Ecto neural progenitor cell (in vitro differentiated cells): ENCODE measurements at places on chromosomes 13 and 19.

- no peak for DNase-seq
These were observed 485.3 kb downstream of the SLITRK6 start for GRCh38 chr13:85313761-85314503.

DNA sequence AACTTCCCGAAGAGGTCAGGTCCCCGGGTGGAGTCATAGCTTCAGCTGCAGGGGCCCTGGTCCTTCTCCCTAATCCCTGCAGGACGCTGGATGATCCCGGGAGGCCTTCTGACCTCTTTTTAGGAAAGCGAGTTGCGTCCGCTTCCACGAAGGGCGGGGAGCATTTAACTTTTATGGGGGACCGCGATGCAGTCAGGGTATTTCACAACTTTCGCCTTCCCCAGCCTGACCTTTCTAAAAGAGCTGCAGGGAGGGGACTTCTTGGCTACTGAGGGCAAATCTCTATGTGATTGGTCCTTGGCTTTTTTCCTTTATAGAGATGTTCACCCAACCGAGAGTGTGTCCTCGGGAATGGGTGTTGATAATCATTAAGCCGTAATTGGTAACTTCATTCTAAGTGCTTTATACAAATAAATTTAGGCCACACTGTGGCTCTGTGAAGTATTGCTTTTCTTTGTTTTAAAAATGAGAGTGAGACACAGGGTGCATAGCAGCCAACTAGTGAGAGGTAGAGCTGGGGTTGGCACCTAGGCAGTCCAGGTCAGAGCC is 778 bp downstream of the ZNF230 start:
- DNase-seq = peak; percentile 58

- no peak for DNase-seq
These were observed 1339.4 kb downstream of the EFNB2 start for GRCh38 chr13:105196052-105196451.

- peak; percentile 95 for DNase-seq
These were observed 350 bp upstream of the USP12 start for GRCh38 chr13:27171827-27172494.

- no peak for DNase-seq
These were observed 15.1 kb downstream of the TICAM1 start for GRCh38 chr19:4816202-4816949.

DNA sequence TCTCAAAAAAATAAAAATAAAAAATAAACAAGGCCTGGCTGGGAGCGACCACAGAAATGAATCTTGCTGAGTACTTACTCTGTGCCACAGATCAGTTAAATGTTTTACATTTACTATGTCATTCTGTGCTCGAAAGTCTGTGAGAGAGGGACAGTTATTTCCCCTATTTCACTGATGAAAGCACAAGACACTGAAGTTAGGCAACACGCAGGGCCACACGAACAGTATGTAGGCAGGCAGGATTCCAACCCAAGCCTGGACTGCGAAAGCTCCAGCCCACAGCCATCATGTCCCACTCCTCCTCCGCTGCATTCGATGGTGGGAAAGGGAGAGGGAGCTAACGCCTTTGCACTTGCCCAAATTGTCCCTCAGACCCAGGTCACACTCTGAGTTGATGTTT is 34.2 kb downstream of the RUBCNL start:
- no peak for DNase-seq

DNA sequence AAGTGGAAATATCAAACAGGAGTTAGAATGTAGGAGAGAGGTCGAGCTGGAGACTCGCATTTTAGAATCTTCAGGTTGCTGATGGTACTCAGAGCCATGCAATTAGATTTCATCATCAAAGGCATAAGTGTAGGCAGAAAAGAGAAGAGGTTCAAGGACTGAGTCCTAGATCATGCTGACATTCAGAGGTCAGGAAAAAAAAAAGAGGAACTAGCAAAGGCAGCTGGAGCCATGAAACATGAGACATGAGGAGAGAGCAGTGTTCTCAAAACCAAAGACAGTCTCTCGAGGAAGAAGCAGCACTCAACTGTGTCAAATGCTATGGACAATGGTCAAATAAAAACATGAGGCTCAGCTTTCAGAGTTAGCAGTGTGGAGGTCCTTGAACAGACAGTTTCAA is 12.4 kb upstream of the TPP2 start:
- no peak for DNase-seq

GRCh38 chr13:40024967-40025714 is 369.7 kb downstream of the COG6 start:
- DNase-seq = no peak

DNA sequence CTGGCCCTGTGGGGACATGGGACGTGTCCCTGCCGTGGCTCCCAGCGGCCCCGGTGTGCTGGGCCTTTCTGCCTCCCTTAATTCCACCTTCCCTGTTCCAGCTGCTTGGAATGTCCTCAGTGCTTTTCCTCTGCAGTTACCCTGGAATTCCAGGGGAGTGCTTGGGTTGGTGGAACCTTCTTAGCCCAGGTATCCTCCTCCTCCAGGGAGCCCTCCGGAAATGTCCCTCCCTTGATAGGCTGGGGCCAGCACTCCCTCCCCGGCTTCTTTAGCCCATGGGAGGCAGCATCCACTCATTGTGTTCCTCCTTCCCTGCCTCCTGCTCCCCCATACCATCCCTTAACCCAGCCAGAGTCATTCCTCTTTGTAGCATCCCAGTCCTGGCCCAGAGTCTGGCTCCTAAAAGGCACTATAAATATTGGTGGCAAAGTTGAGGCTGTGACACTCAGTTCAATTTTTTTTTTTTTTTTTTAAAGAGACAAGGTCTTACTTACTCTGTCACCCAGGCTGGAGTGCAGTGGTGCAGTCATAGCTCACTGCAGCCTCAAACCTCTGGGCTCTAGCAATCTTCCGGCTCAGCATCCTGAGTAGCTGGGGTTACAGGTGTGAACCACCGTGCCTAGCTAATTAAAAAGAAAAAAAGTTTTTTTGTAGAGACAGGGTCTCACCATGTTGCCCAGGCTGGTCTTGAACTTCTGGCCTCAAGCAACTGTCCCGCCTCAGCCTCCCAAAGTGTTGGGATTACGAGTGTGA is 13.7 kb upstream of the SLC7A10 start:
- DNase-seq = no peak

DNA sequence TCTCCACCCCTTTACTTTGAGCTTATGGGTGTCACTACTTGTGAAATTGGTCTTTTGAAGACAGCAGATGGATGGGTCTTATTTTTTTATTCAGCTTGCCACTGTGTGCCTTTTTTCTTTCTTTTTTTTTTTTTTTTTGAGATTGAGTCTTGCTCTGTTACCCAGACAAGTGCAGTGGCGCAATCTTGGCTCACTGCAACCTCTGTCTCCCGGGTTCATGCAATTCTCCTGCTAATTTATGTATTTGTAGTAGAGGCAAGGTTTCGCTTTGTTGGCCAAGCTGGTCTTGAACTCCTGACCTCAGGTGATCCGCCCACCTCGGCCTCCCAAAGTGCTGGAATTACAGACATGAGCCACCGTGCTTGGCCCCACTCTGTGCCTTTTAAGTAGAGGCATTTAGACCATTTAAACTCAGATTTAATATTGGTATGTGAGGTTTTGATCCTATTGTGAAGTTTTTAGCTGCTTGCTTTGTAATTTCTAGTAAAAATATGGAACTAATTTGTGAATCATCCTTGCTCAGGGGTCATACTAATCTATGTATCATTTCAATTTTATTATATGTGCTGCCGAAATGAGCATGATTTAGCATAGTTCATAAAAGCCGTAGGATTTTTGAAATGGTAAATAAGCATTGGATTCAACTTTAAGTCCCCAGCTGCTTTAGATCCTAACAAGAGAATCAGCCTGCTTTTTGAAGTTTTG is 584.5 kb downstream of the SLITRK1 start:
- DNase-seq = no peak

GRCh38 chr13:28637714-28638355 is 21.1 kb upstream of the POMP start:
- DNase-seq = no peak

GRCh38 chr13:97435323-97435722 is 1.4 kb downstream of the RAP2A start:
- DNase-seq = no peak

GRCh38 chr13:73720216-73720840 is 413.9 kb downstream of the KLF12 start:
- no peak for DNase-seq

DNA sequence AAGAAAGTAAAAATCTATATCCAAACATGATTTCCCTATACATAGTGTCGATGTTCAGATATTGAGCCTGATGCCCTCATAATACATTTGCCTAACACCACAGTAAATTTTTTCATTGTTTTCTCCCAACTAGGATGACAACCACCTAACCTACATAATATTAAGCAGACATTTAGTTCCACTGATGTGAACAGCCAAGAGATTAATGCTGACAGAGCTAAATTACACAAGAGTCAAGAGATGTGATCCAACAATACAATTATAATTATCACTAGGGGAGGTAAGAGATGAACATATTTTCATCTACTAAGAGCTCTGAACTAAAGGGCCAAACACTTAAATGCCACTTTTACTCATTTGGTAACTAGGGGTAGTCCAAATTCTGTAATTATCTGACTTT is 145.9 kb downstream of the DACH1 start:
- no peak for DNase-seq

- no peak for DNase-seq
These were observed 13.5 kb downstream of the ARL11 start for GRCh38 chr13:49641801-49642291.

GRCh38 chr13:36764536-36764935 is 54.5 kb upstream of the RFXAP start:
- DNase-seq = no peak

DNA sequence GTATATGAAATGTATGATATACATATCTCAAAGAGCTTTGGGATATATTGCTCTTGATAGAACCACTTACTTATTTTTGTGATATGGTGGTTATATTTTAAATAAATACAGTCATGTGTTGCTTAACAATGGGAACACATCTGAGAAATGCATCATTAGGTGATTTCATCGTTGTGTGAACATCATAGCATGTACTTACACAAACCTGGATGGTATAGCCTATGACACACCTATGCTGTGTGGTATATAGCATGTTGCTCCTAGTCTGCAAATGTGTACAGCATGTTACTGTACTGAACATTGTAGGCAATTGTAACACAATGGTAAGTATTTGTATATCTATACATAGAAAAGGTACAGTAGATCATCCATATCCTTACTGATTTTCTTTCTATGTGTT is 7.7 kb downstream of the RB1 start:
- DNase-seq = no peak

GRCh38 chr13:65378943-65379519 is 1851.1 kb downstream of the PCDH9 start:
- no peak for DNase-seq

DNA sequence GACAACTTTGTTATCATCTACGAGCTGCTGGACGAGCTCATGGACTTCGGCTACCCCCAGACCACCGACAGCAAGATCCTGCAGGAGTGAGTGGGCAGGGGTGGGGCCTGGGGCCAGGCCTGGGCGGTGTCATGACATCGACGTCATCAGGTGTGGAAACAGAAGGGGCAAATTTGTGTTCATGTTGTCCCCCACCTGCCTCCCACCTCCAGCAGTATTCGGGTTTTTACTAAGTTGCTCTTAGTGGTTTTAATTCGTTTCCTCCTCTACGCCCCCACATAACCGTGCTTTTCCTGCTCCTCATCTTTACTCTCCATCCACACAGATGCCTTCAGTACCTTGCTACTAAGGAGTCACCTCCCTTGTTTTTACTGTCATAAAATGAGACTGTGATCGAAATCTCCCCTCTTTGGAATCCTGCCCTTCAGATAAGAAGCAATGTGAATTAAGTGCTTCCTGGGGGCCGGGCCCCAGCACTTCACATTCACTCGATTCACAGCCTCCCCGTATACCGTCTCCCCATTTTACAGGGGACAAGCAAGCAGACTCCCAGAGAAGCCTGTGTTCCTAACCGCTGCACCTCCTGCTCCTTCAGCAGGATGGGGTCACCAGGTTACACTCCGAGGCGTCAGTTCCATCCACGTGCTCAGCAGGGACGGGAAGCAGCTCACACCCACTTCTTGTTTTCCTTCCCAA is 10.5 kb downstream of the AP1M1 start:
- DNase-seq = no peak

DNA sequence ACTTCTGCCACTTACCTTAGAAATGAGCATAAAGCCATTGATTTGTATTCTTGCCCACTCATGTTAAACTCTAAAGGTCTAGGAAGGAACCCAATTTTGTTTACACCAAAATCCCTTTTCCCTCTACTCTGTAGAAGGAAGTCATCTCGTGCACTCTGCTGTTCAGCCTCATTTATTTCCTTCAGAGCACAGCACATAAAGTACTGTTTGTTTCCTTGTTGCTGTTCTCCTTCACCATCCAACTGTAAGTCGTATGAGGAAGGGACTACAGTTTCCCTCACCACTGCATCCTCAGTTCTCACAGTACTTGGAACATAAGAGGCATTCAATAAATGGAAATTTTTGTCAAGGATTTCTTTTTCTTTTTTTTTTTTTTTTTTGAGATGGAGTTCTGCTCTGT is 24.6 kb downstream of the CDADC1 start:
- no peak for DNase-seq

DNA sequence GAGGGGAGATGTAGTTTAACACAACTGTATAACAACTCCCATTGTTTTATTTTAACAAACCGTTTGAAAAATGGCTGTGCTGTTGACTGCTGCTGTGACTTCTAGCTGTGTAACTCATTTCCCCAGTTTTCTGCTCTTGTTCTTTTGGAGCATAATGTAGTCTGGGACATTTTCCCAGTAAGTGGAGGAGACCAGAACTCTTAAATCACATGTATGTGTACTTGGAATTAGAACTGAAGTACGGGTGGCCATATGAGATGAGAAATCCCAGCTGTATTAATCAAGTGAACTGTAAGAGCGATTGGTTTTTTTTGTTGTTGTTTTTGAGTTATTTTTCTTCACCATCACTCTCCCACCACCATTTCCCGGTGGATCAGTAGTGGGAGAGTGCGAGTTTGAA is 49.4 kb upstream of the RNF113B start:
- DNase-seq = no peak

- DNase-seq = no peak
These were observed 17.2 kb downstream of the ACTN4 start for GRCh38 chr19:38664503-38665211.

- DNase-seq = no peak
These were observed 68.8 kb downstream of the LMO7 start for GRCh38 chr13:75704927-75705288.

DNA sequence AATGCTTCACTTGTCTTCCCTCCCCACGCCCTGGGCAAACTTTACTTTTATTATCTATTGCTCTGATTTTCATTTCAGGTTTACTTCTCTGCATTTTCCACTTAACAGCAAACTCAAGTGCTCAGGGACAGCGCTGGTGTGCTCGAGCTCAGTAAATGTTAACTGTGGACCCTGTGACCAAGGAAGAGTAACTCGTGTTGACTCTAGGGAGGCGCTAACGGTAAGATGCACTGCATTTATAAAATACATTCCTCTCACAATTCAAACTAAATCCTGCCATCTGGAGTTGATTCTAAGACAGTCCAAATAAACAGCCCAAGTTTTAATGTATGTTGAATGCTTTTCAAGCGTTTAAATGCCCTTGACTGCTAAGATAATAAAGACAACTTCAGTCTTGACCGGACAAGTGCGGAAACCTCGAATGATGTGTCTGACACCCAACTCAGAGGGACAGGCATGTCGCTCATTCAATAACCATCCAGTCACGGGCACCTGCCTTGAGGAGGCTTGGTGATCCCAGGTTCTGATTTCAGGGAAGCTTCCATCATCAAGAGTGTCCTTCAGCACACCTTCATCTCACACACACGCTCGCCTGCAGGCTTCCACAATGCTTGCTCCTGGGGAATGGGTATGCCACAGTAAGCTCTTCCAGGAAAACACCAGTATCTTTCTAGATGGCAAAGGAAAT is 93.2 kb downstream of the STK24 start:
- no peak for DNase-seq

- no peak for DNase-seq
These were observed 1305.2 kb upstream of the PCDH9 start for GRCh38 chr13:68535329-68535728.
